Activated CD4-positive, alpha-beta T cell treated with anti-CD3 and anti-CD28 coated beads, Interleukin-2, Interleukin-4, amounts not matched to agents 100 ng/mL and 50 ng/mL, durations not matched to agents 16 hours and 8 hours (primary cell): ENCODE measurements at places on chromosomes 1 and 21.

DNA sequence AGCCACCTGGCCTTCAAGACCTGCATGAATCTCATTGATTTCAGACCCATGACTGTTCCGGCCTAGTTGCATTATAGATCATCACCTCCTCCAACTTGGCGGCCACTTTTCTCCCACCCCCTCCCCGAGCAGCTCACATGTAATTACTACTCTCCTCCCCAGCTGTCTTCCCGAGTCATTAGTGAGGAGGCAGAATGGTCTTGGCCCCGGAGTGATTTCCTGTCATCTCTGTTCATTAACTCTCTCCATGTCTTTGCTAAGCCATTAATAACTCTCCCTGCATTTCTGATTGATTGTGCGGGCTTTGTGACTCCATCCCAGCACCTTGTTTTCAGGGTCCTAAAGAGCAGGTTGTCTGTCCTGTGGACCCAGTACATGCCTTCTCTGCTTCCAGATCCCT lies 75.6 kb upstream of the CNTN2 start:
- DNase-seq, result no peak

DNA sequence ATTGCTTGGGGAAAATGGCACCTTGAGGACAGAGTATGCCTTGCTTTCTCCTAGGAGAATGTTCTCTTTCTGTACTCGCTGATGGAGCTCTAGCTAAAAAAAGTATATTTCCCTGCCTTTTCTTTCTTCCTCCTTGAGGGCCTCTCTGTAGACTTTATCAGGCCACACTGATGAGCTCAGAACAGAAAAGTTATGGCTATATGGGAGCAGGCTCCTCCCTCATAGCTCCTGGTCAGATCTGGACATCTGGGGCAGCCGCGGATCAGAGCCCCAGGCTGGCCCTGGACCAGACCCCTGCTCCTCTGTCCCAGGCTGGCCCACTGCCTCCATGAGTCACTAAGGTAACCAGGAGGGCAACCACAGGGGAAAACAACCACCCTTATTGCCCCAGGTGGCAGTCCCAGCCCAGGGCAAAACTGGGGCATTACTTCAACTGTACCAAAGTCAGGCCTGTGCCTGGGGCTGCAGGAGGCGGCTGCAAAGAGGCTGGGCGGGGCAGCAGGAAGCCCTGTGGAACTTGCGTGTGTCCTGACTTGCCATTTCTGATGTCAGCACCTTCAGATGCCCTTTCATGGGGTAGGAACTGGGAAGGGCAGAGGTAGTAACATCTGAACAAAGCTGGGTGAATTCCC lies 26.3 kb upstream of the ZNF648 start:
- DNase-seq, result no peak

GRCh38 chr1:236748268-236748870 lies 46.7 kb upstream of the MTR start:
- no peak for DNase-seq

DNA sequence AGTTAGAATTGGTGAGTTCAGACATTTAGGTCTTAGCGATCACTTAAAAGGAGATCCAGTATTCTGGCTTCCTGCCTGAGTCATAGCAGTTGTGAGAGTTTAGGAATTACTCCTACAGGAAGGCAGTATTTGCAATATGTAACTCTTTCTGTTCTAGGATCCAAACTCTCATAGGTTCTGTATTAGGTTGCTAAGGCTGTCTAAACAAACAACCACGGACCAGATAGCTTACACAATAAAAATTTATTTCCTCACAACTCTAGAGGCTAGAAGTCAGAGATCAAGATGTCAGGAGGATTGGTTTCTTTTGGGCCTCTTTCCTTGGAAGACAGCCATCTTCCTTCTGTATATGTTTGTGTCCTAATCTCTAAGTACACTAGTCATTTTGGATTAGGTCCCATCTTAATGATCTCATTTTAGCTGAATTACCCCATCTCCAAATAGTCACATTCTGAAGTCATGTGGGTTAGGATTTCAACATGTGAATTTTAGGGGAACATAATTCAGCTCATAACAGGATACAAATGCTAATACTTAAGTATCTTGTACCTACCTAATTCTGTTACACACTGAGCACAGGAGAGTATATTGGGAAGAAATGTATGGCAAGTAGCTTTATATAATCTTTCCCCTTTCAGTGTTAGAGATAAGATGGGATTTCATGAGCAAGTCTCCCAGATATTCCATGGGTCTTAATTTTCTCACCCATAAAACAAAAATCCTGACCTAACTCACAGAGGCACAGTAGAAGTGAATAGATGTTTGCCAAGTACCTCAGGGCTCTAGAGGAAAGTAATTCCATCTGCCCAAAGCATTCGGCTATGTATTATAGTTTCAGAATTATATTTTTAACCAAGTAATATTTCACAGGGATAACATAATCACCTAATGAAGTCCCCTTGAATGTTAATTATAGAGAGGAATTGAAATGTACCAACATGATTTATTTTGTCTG lies 144.4 kb downstream of the PTBP2 start:
- DNase-seq, result peak; percentile 25

DNA sequence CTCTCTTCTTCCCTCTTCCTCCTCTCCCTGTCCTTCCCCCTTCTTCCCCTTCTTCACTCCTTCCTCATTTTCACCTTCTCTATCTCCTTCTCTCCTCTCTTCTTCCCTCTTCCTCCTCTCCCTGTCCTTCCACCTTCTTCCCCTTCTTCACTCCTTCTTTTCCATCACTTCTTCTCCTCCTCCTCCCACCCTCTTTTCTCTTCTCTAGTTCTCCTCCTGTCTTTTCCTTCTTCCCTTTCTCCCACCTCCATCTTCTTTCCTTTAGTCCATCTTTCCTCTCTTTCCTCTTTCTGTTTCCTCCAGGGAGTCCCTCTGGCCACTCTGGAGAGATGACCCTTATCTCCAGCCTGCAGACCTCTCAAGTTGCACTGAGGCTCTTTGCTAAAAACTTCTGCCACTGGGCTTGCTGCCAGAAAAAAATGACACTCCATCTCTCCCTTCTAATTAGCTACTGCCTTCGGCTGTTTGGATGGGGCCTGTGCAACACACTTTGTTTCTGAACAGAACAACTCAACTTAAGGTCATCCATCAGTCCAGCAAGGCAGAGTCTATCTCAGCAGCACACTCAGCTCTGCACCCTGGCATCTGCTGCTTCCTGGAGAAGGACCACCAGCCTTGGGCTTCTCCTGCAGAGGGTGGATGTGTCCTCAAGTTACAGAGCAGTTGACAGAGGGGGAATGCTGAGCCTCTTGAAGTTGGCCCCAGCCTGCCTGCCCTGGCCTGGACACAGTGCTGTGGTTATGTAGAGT lies 538.8 kb downstream of the MATN1 start:
- no peak for DNase-seq

GRCh38 chr1:111591937-111592336 lies 27.7 kb upstream of the RAP1A start:
- DNase-seq, result no peak

DNA sequence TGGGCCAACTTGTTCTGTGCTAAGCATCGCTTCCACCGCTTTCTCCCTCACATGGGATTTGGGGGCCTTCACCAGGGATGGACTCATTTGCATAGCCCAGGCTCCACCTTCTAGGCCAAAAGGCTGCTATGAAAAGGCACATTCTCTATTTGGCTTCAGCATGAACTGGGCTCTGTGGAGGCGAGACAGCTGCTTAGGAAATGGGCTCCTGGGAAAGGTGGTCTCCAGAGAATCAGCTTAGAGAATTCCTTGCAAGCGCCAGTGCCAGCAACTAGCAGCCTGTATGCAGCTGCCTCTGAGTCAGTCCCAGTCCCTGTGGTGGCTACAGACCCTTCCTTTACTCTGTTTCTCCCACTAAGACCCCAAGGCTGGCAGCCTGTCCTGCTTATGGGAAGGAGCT lies 214.5 kb downstream of the HIVEP3 start:
- no peak for DNase-seq

DNA sequence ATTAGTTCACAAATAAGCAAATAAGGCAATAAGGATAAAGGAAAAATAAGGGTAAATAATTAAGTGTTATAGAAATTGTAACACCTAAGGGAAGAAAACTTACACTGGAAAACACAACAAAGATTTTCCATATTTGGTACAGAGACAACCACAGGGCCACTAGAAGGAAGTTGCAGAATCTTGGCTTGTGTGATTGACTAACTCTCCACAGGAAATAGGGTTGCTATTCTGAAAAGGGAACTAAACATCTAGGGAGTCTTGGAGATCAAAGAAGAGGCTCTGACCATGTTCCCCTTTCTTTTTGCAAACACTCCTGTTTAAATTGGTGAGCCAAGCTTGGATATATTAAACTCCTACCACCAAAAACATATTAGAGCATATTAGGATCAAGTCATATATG lies 59.1 kb downstream of the APCS start:
- no peak for DNase-seq

DNA sequence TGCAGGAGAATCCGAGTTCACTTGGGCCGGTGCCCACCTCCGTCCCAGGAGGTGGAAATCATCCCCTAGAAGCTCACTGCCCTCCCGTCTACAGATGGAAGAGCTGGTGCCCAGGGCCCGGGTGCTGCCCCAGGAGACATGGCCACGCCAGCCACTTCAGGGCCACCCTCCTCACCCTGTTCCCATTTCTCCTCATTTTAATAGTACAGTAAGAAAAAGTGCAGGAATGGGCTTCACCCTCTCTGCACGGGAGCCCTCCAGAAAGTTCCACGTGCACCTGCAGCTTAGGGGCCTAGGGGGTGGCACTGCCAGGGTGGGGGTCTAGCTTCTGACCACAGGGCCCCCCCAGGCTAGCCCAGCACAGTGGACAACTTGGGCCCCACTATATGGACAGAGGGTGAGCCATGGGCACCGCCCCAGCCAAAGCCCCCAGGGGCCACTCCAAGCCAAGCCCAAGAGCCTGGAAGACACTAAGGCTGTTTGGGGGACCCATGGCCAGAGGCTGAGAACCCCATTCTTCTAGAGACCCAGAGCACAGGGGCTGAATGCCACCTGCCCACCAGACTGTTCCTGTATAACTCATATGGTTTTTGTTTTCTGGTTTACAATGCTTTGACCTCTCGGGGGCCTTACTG lies 3.4 kb upstream of the FTCD start:
- no peak for DNase-seq

DNA sequence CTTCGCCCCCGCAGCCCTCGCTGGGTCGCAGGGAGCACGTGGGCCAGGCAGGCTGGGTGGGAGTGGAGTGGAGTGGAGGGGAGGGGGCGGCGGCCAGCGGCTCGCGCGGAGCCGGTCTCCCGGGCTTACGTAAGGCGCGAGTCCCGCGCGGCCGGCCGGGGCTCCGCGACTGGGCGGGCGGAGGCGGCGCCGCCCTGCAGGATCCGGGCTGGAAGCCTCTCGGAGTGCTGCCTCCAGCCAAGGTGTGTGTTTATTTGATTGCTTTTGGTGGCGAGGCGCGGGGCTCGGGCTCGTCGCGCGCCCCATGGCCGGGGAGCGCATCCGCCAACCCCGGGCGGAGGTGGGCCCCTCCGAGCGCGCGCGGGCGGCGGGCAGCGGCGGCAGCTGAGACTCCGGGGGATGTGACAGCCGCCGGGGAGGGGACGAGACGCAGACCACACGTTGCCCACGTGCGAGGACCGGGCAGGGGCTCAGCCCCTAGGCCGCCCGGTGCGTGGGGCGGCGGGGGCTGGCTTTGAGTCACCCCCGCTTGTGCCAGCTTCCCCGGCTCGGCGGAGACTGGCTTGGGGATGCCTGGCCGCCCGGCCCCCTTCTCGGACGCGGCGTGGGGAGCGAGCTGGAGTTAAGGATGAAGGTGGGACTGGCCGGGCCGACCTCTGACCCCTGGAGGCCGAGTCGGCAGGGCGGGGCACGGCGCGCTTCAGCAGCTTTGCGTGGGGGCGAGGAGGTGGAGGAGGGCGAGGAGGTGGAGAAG lies 402 bp upstream of the AK4 start:
- peak; percentile 59 for DNase-seq

- DNase-seq, result no peak
These were observed 31.2 kb downstream of the MACO1 start for GRCh38 chr1:25461849-25462248.

GRCh38 chr1:244800821-244801220 lies 34.6 kb upstream of the COX20 start:
- DNase-seq, result no peak

DNA sequence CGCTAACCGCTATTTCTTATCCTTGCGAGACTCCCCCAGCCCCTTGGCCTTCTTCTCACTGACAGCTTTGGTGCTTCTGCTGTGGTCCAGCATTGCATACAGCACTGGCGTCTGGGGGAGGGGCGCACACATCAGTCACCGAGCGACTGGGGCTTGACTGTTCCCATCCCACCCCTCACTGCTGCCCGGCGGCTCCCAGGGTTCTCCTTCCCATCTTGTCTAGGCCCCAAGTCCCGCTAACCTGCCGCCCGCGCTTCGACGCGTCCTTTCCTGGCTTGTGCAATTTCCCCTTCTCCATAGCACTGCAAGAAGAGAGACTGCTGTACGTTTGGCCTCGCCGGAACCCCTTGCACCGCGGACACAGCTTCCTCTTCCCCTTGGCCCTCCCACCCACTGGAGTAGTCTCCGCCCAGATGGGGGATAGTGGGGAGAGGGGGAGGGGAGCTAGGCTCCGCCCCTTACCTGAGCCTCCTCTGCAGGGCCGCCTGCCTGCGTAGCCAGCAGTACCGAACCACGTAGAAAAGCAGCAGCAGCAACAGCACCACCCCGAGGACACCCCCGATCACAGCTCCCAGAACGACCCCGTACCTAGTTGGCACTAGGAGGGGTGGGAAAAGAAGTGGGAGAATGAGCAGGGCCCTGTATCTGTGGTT lies 3.8 kb downstream of the MPZ start:
- DNase-seq, result peak; percentile 83

DNA sequence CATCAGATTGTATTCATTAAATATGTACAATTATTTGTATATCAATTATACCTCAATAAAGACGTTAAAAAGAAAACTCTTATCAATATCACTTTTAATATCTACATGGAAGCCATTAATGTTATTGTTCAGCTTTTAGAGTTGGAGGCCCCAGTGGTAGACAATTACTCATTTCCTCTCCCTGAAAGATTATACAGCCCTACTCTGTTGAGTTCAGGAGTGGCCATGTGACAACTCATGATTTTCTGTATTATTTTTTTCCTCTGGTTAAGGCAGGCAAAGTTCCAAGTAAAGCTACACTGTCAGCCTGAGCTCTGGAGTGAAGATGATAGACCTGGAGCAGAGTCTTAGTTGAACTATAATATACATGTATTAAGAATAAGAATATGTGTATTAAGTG lies 247.9 kb upstream of the B3GALT2 start:
- no peak for DNase-seq
